ENCODE measurements at places on chromosomes 7 and 10. TPM values are rescaled to one million over a fixed set of nuclear protein-coding genes. Genes with fewer than 3 reads are reported as not detected.

CRTAC1 gene
- total RNA-seq: 1.2 TPM

AP4M1 gene
- 13.3 TPM for total RNA-seq

DNA sequence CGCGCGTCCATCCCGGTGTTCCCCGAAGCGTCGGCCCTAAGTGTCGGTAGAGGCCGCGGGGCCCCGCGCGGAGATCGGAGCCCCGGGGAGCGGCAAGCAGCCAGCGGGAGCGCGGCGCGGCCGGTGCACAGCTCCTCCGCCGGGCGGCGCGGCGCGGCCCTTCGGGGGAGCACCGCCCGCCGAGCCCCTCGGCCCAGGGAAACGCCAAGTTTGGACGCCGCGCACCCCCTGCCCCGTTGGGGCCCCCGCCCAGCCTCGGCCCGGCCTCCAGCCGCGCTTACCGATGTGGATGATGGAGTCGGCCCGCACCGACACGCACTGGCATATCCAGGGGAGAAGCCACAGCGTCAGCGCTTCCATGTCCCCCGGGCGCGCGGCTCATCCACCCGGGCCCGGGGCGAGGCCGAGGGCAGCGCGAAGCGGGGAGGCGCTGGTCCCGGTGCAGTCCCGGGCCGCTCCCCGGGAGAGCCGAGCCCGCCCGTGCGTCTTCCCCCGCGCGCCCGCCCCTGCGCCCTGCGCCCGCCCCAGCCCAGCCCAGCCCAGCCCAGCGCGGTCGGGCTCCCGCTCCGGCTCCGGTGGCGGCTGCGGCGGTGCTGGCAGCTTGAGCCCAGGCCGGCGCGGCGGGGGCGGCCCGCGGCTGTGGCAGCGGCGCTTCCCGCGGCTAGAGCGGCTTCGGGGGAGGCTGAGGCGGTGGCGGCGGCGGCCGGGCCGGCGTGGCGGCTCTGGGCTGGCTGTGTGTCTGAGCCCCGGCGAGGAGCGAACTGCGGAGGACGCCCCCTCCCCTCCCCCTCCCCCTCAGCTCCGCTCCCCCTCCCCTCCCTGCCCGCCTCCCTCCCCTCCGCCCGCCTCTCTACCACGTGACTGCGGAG lies at the start of gene GRID1:
Gene GRID1 (minus strand): TSS at position 763 of the 869 bp plus-strand sequence.
- H3K27me3 ChIP-seq: peaks cover 97% of the 10 kb centered on the region
- H3K4me3 ChIP-seq: peak within 1 kb of the TSS; percentile 69
- no peaks in the 10 kb centered on the region for H3K36me3 ChIP-seq
- H3K27ac ChIP-seq: no peak within 1 kb of the TSS
- peaks cover 22% of the 10 kb centered on the region for H3K4me1 ChIP-seq

- H3K4me1 ChIP-seq: peaks cover 17% of the 10 kb centered on the region
- H3K27ac ChIP-seq: no peak overlapping the region
- no peaks in the 10 kb centered on the region for H3K27me3 ChIP-seq
Observed at GRCh38 chr10:12177642-12178041, 18.0 kb downstream of the NUDT5 start.

DNA sequence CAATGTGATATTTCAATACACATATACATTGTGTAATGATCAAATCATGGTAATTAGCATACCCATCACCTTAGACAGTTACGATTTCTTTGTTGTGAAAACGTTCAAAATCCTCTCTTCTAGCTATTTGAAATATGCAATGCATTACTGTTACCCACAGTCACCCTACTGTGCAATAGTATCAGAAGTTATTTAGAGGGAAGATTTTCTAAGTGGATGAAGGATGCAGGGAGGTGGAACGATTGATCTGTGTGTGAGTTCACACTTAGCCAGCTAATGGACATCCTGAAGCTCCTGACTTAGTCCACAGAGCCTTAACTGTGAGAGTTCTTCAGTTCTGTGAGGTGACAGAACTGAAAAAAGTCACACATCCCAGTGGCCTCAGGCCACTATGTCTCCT lies 97.2 kb upstream of the LAMB4 start:
- no peak overlapping the region for H3K27ac ChIP-seq
- no peak overlapping the region for H3K4me3 ChIP-seq
- H3K4me1 ChIP-seq: no peaks in the 10 kb centered on the region
- no peaks in the 10 kb centered on the region for H3K36me3 ChIP-seq
- H3K27me3 ChIP-seq: no peaks in the 10 kb centered on the region

- no peaks in the 10 kb centered on the region for H3K27me3 ChIP-seq
- no peak for DNase-seq
- H3K4me3 ChIP-seq: no peak overlapping the region
Observed at GRCh38 chr10:43117031-43117776, 21.0 kb upstream of the CSGALNACT2 start.

GRCh38 chr10:8047452-8048280 lies 6.8 kb upstream of the GATA3 start:
- H3K27ac ChIP-seq: no peak overlapping the region
- H3K36me3 ChIP-seq: no peaks in the 10 kb centered on the region
- peaks cover 70% of the 10 kb centered on the region for H3K4me1 ChIP-seq
- peaks cover 100% of the 10 kb centered on the region for H3K27me3 ChIP-seq
- DNase-seq: peak; percentile 78
- H3K4me3 ChIP-seq: peak overlapping the region; percentile 49

CDC14C gene
- 0.54 TPM for total RNA-seq

DNA sequence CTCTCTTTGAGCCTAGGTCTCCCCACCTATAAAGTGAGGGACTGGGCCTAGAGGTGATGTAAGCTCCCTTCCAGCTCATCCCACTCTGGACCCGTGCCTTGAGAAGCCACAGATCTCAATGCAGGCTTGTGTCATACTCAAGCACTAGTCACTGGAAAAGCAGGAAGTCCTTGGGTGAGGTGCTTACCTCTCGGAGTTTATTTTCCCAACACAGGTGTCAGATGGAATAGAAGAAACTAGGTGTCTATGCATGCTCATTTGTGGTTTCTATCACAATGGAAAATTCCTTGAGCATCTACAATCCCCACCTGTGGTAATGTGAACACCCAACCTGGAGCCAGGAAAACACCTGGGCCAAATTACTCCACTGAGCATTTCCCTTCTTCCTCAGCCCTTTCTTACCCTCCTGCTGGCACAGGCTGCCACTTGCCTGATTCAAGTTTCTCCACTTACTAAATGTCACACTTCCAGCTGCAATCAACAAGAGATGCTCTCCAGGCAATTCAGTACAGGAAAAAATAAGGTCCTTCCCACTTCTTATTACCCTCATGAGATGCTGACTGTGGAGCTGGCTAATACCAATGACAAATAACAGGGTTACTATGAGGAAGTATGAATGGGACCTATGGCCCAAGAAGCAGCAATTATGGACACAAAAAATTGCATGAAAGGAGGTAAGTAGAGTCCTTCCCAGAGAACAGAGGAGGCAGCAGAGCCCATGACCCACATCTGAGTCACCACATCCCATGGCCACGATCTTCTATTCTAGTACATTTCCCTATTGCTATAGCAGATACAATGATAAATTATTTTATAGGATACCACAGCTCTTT lies 13.1 kb downstream of the LSM5 start:
- H3K27me3 ChIP-seq: no peaks in the 10 kb centered on the region
- H3K4me3 ChIP-seq: no peak overlapping the region
- H3K4me1 ChIP-seq: no peaks in the 10 kb centered on the region
- no peaks in the 10 kb centered on the region for H3K36me3 ChIP-seq
- DNase-seq: no peak
- H3K27ac ChIP-seq: no peak overlapping the region

DNA sequence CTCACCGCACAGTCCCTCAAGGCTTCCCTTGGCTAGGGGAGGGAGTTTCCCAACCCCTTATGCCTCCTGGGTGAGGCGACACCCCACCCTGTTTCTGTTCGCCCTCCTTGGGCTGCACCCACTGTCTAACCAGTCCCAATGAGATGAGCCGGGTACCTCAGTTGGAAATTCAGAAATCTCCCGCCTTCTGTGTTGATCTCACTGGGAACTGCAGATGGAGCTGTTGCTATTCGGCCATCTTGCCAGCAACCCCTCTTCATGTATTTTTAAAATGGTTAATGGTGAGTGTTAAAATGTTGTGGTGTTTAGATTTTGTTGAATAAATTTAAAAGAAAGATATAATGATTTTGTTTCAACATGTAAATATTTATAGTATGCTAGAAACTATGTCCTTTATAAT lies 22.0 kb downstream of the UMAD1 start:
- H3K4me3 ChIP-seq: no peak overlapping the region
- H3K27ac ChIP-seq: no peak overlapping the region
- peak; percentile 73 for DNase-seq

- DNase-seq: no peak
- H3K4me3 ChIP-seq: no peak overlapping the region
- H3K36me3 ChIP-seq: no peaks in the 10 kb centered on the region
Observed at GRCh38 chr7:43764807-43765491, 6.5 kb downstream of the BLVRA start.

NRCAM gene
- 6.8 TPM for total RNA-seq

- H3K27ac ChIP-seq: no peak overlapping the region
- H3K36me3 ChIP-seq: no peaks in the 10 kb centered on the region
- H3K4me3 ChIP-seq: no peak overlapping the region
- no peak for DNase-seq
- H3K27me3 ChIP-seq: no peaks in the 10 kb centered on the region
- H3K4me1 ChIP-seq: no peaks in the 10 kb centered on the region
Observed at GRCh38 chr10:107653832-107654287, 489.4 kb upstream of the SORCS1 start.

ELMO1 gene
- 24.9 TPM for total RNA-seq

- no peak for DNase-seq
- no peaks in the 10 kb centered on the region for H3K27me3 ChIP-seq
- H3K27ac ChIP-seq: no peak overlapping the region
- peaks cover 9% of the 10 kb centered on the region for H3K4me1 ChIP-seq
- H3K4me3 ChIP-seq: no peak overlapping the region
Observed at GRCh38 chr7:79612022-79612421, 158.6 kb upstream of the MAGI2 start.

DNA sequence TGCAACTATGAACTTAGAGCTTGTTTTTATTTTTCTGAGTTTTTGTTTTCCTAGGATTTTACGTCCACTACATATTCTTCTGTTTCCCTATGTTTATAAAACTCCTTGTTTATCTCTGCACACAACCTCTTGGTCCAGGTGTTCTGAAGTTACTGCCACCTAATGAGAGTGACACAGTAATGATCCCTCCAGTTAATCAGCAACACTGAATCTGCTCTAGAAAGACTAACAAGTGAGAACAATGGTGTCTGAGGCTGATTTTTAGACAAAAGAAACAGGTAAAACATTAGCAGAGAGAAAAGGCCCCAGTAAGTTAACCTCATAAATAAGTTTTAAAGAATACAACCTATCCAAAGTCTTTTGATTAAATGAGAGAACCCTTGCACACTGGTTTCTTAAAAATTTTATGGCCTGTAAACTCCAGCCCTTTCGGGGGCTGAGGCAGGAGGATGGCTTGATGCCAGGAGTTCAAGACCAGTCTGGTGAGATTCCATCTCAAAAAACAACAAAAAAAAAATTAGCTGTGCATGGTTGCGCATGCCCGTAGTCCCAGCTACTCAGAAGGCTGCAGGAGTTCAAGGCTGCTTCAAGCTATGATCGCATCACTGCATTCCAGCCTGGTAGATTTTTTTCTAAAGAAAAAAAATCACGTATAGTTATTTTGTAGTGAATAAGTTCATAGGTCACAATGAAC lies 397.6 kb downstream of the MAGI2 start:
- H3K36me3 ChIP-seq: no peaks in the 10 kb centered on the region
- no peak for DNase-seq
- no peaks in the 10 kb centered on the region for H3K27me3 ChIP-seq
- H3K27ac ChIP-seq: no peak overlapping the region
- no peaks in the 10 kb centered on the region for H3K4me1 ChIP-seq

ACTL6B gene
- total RNA-seq: not detected

DNA sequence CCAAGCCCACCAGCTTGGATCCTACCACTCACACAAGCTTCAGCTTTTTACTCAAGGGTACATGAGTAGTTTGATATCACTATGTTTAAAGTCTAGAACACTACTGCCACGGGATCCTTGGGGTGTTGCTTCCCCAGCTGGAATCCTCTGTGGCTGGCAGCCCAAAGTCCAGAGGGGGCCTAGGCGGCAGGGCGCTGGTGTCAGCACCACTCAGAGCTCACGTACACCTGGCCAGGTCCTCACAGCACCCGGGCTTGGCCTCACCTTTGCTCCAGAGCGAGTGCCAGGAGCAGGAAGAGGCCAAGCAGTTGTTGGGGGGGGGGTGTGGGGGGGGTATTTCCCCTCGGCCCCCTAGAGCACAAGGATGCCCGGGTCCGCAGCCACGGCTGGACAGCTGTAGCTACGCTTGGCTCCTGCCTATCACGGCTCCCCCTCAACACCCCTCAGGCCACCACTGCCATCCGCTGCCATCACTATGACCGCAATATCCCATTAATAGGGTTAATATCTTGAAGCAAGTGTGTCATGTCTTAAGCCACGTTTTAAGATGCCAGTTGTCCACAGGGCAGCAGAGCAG lies 17.0 kb downstream of the ZDHHC6 start:
- H3K27me3 ChIP-seq: no peaks in the 10 kb centered on the region
- no peak for DNase-seq
- H3K36me3 ChIP-seq: peaks cover 26% of the 10 kb centered on the region

GRCh38 chr7:86773309-86773708 lies 129.6 kb downstream of the GRM3 start:
- no peaks in the 10 kb centered on the region for H3K27me3 ChIP-seq
- DNase-seq: no peak
- no peaks in the 10 kb centered on the region for H3K36me3 ChIP-seq
- no peak overlapping the region for H3K27ac ChIP-seq

CRYGN gene
- 0.59 TPM for total RNA-seq

ZNF398 gene
- total RNA-seq: 92.7 TPM

GPRIN2 gene
- total RNA-seq: 28.5 TPM

DNA sequence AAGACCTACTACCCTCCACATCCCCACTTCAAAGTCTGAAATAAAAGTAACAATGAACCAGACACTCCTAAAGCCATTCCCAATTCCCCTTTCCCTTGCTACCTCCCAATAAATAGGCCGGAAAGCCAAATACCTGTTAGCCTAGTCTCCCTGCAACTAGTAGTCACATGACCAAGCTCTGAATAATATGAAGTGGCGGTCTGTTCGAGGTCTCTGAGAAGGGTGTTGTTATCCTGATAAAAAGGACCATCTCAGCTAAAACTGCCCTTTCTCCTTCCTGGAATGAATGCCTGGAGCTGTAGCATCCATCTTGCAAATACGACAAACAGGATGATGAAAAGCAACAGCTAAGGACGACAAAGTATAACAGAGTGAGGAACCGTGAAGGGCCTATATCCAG lies 6.0 kb downstream of the KIF5B start:
- peaks cover 50% of the 10 kb centered on the region for H3K4me1 ChIP-seq
- peak; percentile 50 for DNase-seq
- no peaks in the 10 kb centered on the region for H3K27me3 ChIP-seq
- H3K4me3 ChIP-seq: peak overlapping the region; percentile 85
- peaks cover 22% of the 10 kb centered on the region for H3K36me3 ChIP-seq

- DNase-seq: no peak
- no peak overlapping the region for H3K27ac ChIP-seq
- H3K4me3 ChIP-seq: no peak overlapping the region
- no peaks in the 10 kb centered on the region for H3K36me3 ChIP-seq
Observed at GRCh38 chr7:30331338-30331737, 46.9 kb downstream of the ZNRF2 start.

- no peak overlapping the region for H3K27ac ChIP-seq
- no peaks in the 10 kb centered on the region for H3K4me1 ChIP-seq
- no peaks in the 10 kb centered on the region for H3K27me3 ChIP-seq
Observed at GRCh38 chr10:78333362-78334143, 299.9 kb downstream of the RPS24 start.

GRCh38 chr10:69409968-69410367 lies 6.8 kb downstream of the TACR2 start:
- peaks cover 4% of the 10 kb centered on the region for H3K27me3 ChIP-seq
- no peak overlapping the region for H3K27ac ChIP-seq
- DNase-seq: no peak
- peaks cover 23% of the 10 kb centered on the region for H3K4me1 ChIP-seq
- no peaks in the 10 kb centered on the region for H3K36me3 ChIP-seq
- no peak overlapping the region for H3K4me3 ChIP-seq

- no peak for DNase-seq
- no peak overlapping the region for H3K4me3 ChIP-seq
- H3K27me3 ChIP-seq: no peaks in the 10 kb centered on the region
- no peak overlapping the region for H3K27ac ChIP-seq
- H3K36me3 ChIP-seq: no peaks in the 10 kb centered on the region
Observed at GRCh38 chr7:139752604-139753003, 25.2 kb downstream of the HIPK2 start.
